ENCODE measurements at places on chromosomes 2 and 18.

- DNase-seq, result no peak
These were observed 99.3 kb downstream of the ASB1 start for GRCh38 chr2:238525990-238526389.

GRCh38 chr2:233964581-233964980, 47.4 kb downstream of the TRPM8 start:
- no peak for DNase-seq

DNA sequence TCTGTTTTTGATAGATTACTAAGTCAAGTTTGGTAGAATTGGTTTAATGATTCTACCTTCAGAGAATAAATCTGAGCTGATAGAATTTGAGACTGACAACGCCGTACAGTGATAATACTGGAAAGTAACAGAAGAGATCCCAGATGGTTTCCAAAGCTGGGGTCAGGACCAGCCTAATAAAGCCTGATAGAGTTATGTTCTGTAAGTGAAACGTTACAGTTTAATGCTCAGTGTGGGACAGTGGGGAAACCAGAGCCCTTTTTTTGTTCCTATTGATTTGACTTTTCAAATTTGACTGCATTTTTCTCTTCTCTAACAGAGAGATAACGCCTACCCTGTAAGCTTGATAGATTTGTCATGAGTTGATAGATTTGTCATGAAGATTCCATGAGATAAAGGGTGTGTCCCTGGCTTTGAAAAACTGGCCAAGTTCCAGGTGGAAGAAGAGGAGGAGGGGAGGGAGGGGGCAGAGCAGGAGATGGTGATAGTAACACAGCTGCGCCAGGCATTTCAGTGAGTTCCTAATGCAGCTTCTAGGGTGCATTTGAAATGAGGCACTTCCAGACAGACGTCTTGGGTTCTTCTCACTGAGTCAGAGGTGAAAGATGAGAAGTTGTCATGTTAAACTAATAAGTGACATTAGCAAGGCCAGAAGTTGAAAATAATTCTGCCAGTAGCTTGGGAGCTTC, 65.1 kb downstream of the CERS6 start:
- DNase-seq, result no peak

DNA sequence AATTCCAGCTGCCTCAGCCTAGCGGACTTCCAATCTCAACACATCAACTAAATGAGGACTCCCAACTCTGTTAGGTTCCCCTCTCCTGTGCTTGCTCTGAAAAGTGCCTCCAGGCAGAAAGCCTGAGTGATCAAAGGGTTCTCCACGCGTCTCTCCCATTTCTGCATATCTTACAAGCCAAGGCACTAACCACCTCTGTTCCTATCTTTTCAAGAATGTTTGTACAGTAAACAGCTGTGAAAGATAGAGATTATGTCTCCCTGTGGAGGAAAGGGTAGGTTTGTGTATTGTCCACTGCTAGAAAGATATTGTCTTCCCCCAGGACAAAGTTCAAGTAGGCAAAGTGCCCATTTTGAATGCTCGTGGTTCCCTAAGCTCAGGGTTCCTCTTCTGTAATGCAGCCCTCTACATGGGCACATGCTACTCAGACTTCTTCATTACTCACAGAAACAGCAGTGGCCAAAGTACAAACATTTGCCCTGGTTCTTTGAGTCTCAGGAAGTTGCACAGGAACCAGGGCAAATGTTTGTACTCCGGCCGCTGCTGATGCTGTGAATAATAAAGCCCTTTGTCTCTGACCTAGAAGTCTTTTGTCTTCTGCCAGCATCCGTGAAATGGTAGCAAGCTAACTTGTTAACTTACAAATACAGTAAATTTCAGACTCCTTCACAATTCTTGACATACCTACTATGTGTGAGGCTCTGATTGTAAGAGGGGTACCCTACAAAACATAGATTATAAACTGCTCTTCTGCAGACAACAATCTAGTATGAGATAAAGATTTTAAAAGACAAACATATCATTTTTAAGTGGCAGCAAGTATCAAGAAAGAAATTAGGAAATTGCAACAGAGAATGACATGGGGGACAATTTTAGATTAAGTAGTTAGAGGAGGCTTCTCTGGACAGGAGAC, 44.5 kb downstream of the PKDCC start:
- no peak for DNase-seq

- no peak for DNase-seq
These were observed 14.4 kb upstream of the SNED1 start for GRCh38 chr2:240983996-240984498.

- no peak for DNase-seq
These were observed 427.7 kb downstream of the TGIF1 start for GRCh38 chr18:3877678-3878077.

DNA sequence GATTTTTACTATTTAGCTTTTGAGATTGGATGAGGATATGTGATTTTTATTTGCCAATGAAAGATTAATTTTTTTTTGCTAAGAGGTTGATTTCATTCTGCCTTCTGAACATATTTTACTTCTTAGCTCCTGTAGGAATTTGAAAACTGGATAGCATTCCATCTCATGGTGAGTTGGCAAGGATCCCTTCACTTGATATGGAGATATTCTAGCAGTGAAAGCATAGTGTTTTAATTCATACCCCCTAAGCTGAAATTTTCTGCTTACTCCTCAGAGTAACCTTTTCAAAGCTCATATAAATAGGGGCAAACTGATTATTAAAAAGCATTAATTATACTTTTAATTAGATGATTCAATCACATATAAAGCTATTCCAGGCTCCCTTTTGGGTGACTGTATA, 61.0 kb upstream of the KCNJ3 start:
- DNase-seq, result no peak

GRCh38 chr2:220682616-220683015, 889.5 kb downstream of the EPHA4 start:
- DNase-seq, result no peak

GRCh38 chr2:65030476-65031332, 25.5 kb upstream of the CEP68 start:
- DNase-seq, result no peak

- DNase-seq, result no peak
These were observed 57.2 kb downstream of the LBH start for GRCh38 chr2:30288561-30288960.

- DNase-seq, result no peak
These were observed 277.4 kb downstream of the EN1 start for GRCh38 chr2:118569876-118570535.

GRCh38 chr18:79570266-79571201, 109.1 kb upstream of the CTDP1 start:
- DNase-seq, result no peak

GRCh38 chr2:143725400-143725799, 596.2 kb downstream of the ARHGAP15 start:
- no peak for DNase-seq

DNA sequence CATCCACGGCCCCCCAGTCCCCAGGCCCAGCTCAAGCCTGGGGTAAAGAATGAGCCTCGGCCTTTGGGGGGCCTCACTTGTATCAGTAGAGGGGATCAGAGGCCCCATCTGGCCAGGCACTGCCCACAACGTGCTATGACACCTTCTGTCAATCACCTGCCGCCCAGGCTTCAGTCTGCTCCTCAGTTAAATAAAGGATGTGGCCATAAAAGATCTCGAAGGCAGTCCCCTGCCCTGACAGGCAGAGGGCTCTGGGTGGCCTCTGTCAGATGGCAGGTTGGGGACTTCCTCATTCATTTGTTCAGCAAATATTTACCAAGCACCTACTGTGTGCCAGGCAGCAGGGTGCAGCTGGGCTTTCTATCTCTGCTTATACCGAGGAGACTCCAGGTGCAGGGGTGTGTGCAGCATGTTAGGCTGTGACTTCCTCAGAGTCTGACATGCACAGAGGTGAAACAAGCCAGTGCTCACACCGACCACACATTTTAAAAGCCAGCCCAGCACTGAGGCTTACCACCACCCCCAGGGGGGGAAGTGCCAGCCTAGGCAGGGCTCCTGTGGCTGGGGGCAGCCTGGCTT, 166.4 kb downstream of the GALNT1 start:
- no peak for DNase-seq

DNA sequence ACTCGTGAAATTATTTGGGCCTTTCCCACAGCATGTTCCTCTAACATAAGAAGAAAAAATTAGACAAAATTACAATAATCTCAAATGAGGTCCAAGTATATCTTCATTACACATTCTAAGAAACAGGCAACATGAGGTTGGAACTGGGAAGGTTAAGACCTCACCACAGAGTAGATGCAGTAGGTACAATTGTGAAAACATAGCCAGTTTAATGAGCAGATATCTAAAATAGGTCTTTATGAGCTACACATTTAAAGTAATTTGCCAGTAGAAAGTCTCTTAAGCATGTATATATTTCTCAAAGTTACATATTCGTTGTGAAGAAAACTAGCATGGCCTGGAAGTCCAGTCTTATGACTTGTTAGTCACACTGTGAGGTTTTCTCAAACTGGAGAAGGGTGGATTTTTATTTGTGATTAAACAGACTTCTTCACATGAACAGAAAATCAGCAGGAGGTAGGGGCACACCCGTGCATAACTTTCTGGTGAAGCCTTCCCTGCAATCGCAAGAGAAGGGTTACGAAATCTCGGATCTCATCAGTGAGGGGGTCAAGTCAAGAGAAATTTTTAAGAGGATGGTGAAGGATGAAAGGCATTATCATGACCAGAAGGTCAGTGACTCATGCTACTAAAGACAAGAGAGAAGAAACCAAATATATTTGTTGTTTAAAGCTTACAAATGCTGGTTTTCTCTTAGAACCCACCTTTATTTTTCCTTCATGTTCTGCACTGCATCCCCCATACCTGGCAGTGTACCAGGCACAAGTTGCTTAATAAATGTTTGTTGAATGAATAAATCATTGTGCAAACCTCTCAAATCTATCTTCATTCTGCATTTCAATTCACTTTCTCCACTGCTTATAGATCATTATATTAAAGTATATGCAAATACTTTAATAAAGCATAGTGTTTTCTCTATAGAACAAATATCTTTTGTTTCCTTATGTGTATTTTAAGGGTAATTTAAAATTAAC, 5.1 kb upstream of the RAB27B start:
- no peak for DNase-seq

- no peak for DNase-seq
These were observed 45.1 kb upstream of the TBR1 start for GRCh38 chr2:161370981-161371380.

- no peak for DNase-seq
These were observed 102.3 kb downstream of the MAPK4 start for GRCh38 chr18:50662177-50662576.

GRCh38 chr2:129895526-129896082, 83.9 kb upstream of the RAB6C start:
- DNase-seq, result no peak

- no peak for DNase-seq
These were observed 63.8 kb upstream of the PPP1CB start for GRCh38 chr2:28687640-28688385.

DNA sequence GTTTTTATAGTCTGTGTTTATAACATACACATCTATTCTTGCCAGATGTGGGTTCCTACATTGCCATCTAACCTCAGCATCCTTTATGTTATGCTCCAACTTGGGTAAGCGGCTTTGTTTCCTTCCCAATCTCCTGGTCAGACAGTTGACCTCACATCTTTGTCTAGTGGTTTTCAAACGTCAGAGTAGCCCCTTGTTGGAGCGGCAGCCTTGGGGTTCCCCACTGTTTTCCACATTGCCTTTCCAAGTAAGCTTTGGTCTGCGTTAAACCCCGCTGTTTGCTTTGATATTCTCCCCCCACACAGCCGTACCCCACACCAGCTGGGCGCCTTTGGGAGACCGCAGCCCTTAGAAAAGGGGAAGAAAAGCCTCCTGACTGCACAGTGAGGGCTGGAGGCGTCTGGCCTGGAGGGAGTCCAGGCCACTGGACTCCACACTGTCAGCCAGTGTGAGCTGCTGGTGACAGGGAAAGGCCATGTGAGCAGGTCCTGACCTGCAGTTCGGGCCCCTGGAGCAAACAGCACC, 83.3 kb downstream of the MALT1 start:
- peak; percentile 72 for DNase-seq

DNA sequence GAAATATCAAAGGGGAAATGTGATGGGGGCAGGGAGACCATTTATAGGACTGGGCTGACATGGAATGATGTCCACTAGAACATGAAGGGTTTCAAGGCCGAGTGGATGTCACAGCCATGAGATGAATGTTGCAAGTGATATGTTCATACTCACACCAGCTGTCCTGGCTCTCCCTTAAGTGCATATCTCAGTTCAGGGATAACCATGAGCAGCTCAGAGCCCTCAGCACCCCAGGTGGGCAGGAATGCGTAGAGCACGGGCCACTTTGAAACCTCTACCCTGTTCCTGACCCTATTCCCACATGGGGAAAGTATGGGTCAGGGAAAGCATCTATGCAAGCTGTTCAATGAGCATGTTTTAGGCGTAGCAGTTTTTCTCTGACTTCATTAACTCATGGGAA, 12.4 kb upstream of the EML4 start:
- no peak for DNase-seq

DNA sequence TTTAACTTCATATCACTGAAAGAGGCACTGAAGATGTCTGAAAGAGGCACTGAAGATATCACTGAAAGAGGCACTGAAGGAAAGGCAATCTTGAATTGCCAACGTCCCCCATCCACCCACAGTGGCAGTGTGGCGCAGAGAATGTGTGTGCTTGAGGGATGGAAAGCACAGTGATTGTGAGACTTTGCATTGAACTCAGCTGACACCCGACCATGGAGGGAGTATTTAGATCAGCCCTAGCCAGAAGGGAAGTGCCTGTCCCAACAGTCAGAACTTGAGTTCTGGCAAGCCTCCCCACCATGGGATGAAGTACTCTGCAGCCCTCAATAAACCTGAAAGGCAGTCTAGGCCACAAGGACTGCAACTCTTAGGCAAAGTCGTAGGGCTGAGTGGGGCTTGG, 33.8 kb downstream of the MAP4K3 start:
- no peak for DNase-seq

- DNase-seq, result peak; percentile 79
These were observed 27.7 kb downstream of the SMAD7 start for GRCh38 chr18:48922801-48923730.

GRCh38 chr2:141323571-141323970, 807.2 kb downstream of the LRP1B start:
- DNase-seq, result no peak

- no peak for DNase-seq
These were observed 58.9 kb downstream of the OSR1 start for GRCh38 chr2:19299522-19299921.

DNA sequence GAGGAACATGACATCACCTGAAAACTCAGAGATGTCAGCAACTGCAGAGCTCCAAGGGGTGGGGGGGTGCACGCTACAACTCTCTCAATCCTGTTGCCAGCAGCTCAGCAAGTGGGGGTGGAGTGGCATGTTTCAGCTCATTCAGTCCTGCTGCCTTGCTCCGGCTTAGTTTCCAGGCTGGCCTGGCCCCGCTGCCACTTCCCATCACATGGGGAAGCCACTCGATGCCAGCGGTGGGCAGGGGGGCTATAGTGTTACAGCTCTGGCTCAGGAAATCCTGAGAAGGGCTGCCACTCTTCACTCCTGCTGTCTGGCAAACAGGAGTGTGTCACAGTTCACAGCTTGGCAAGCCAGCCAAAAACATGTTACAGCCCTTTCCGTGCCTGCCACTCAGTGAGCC, 356.5 kb upstream of the GULP1 start:
- no peak for DNase-seq

DNA sequence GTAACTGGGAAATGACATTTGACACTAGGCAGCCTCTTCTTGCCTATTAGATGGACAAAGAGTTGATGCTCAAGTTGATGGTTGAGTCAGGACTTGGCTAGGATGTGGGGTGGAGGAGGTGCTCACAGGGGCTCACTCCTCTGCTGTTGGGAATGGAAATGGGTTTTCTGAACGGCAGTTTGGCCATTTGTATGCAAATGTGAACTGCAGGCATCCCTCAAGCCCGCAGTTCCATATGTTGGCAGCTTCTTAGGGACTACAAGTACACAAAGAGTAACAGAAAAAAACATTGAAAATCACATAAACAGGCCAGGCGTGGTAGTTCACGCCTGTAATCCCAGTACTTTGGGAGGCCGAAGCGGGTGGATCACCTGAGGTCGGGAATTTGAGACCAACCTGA, 80.8 kb downstream of the INPP5D start:
- no peak for DNase-seq

Measured in upper lobe of right lung (tissue), 1 donor.